NCI-H526 (cell line): ENCODE measurements at places on chromosomes 3 and 15.

DNA sequence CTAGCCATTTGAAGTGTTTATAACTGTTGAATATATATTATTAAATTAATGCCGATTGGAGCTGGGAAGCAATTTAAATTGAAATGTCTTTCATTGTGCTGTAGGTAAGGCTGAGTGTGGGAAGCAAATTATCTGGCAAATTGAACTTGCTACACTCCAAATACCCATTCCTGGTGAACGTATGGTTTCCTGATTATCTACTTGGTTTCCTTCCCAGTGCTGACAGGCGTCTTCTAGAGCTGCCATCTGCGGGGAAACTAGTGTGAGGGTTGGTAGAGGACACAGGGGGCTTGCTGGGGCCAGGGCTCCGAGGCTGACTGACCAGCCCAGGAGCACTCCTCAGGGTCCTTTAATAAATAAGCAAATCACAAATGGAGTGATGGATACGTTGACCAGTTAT is 581.4 kb upstream of the LMCD1 start:
- DNase-seq = peak; percentile 60

- peak; percentile 14 for DNase-seq
These were observed 14.5 kb downstream of the TAGLN3 start for GRCh38 chr3:112013058-112013783.

GRCh38 chr3:188352196-188352927 is 198.4 kb downstream of the LPP start:
- DNase-seq = no peak

DNA sequence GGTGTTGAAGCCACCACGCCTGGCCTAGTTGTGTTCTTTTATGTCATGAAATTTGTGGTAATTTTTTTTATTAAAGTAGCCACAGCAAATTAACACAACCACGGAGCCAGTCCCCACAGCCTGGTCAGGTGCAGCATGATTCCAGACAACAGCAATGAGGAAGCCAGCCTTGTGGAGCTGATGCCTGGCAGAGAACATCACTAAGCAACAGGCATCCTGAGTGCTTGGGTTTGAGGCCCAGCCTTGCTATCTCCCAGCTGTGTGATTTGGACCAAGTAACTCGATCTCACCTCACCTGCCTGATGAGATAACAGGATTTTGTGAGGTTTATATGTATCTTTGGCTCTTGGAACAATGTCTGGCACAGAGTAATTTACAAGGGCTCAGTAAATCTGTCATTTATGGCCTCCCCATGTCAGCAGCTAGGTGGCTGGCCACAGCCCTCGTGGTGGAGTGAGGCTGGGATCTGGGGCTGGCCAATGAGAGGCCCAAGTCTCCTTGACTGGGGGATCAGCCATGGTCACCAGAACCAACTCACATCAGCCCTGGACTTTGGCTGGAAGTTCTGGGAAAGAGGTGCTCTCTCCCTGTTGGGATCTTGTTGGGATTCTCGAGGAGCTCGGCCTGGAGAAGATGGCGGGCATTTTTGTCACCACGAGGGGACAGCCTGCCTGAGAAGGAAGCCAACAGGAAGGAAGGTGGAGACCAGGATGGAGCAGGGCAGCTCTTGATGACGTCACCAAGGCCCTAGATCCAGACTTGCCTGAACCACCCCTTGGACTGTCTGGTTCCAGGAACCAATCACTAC is 22.8 kb upstream of the FLNB start:
- no peak for DNase-seq

DNA sequence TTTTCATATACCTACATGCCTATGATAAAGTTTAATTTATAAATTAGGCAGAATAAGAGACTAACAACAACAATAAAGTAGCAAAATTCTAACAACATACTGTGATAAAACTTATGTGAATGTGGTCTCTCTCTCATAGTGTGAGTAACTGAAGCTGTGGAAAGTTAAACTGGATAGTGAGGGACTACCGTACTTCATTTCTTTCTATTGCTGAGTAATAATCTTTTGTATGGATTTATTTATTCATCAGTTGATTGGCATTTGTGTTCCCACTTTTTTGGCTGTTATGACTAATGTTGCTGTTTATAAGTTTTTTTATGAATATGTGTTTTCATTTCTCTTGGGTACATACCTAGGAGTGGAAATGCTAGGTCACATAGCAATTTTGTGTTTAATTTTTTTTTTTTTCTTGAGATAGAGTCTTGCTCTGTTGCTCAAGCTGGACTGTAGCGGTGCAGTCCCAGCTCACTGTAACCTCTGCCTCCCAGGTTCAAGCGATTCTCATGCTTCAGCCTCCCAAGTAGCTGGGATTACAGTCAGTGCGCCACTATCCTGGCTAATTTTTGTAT is 41.0 kb downstream of the RNF111 start:
- no peak for DNase-seq

- DNase-seq = peak; percentile 38
These were observed 1135.7 kb downstream of the IGSF11 start for GRCh38 chr3:117898722-117899522.

DNA sequence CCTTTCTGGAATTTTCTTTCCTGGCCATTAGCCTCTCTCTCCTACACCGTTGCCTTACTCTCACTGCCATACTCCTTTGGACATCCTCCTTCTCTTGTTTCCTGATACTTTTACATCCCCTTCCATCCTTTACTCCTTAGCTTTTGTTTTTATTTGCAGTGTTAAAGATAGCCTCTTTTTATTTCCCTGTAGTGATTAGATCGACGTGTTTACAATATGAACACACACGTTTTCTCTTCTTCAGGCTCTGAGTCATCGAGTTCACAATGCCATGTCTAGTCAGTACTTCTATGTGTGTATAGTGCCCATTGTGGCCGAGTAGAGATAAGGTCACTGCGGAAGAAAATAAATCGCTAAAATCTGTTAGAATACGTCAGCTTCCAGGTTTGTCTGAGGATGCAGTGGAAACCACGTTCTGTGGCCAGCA is 208.5 kb downstream of the LPP start:
- DNase-seq = no peak

DNA sequence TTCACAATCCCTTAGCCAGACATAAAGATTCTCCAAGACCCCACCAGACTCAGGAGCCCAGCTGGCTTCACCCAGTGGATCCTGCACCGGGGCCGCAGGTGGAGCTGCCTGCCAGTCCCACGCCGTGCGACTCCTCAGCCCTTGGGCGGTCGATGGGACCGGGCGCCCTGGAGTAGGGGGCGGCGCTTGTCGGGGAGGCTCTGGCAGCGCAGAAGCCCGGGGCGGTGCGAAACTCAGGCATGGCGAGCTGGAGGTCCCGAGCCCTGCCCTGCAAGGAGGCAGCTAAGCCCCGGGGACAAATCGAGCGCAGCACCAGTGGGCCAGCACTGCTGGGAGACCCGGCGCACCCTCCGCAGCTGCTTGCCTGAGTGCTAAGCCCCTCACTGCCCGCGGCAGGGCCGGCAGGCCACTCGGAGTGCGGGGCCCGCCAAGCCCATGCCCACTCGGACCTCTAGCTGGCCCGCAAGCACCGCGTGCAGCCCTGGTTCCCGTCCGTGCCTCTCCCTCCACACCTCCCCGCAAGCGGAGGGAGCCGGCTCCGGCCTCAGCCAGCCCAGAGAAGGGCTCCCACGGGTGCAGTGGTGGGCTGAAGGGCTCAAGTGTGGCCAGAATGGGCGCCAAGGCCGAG is 175.0 kb downstream of the FMN1 start:
- no peak for DNase-seq

DNA sequence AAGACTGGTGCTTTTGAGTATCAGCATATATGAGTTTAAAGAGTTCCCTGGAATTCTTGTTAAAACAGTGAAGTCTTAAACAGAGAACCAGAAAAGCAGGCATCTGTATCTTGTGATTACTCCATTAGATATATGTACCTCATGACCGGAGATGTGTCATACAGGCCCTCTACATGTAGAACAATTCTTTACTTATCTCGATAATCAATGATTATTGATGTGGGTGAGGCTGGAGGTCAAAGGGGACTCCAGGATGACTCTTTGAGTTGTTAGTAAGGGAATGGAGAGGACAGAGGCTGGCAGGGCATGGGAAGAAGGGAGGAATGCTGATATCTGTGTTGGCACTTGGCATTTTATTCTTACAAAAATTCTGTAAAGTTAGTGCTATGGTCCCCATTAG is 155.7 kb downstream of the GAP43 start:
- no peak for DNase-seq

DNA sequence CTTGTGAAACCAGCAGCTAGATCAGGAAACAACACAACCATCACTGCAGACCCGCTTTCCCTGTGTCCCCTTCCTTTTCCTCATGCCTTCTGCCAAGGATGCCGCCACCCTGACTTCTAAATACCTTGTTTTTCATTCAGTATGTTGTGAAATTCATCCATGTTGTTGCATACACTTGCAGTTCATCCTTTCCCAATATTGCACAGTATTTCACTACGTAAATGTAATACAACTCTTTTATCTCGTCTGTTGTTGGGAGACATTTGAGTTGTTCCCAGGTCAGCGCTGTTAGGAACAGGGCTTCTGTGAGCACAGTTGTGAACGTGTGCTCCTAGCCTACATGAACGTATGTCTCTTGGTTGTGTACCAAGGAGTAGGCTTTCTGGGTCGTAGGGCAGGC is 24.2 kb downstream of the TLNRD1 start:
- DNase-seq = no peak

- no peak for DNase-seq
These were observed 479.9 kb downstream of the GRM7 start for GRCh38 chr3:7340795-7341194.

DNA sequence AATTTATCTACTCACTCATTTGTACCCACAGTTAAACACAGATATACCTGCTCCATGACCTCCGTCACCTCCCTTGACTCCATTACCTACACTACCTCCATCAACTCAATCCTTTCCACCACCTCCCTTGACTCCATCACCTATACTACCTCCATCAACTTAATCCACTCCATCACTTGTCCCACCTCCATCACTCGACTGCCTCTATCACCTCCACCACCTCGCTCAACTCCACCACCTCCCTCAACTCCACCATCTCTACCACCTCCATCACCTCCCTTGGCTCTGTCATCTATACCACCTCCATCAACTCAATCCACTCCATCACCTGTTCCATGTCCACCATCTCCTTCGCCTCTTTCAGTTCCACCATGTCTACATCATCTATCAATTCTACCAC is 51.3 kb upstream of the WNT7A start:
- no peak for DNase-seq

DNA sequence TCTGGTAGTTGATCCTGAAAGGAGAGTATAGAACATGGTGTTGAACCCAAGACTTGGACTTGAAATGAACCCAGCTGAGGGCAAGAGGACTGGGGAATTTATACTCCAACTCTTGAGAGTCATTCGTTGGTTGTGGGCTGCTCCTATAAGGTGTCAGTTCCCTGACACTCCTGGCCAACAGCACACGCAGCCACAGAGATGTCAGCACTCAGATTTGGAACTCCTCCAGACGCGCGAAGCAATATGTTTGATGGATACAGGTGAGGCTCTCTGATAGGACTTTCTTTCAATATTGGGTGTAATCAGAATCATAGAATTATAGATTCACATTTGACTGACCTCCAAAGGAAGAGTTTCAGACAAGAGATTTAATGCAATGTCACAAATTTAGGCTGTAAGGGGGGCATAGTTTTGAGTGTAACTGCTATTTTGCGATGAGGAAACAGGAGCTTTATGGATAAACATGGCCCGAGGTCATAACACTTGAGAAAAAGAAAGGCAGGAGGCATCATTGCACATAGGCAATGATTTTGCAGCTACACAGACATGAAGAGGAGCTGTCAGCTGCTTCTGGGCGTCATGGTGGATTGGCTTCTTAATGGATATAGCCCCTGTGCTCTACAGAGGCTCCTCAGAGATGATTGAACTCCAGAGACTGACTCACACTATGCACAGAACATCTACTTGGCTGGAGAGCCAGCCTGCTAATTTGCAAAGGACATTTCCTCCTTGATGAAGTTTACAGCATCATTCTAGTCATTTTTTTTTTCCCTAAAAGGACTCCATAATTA is 569.2 kb upstream of the RGMA start:
- no peak for DNase-seq

DNA sequence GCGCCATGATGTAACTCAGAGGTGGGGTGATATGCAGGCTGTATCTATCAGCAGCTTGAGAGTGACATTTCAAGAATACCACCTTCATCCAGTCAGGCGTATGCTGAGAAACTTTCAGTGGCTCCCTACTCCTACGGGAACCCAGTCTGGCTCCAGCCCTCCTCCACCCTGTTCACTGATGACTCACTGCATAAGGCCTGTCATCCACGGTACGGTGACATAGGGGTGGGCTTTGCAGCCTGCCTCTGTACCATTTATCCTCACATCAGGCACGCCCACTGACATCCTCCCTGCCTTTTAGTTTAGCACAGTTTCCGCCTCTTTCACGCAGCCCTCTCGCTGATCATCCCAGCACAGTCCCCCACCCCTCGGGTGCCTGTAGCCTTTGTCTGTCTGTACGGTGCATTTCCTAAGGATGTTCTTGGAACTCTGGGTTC is 11.7 kb downstream of the PXYLP1 start:
- DNase-seq = no peak

GRCh38 chr15:52213206-52213605 is 22.0 kb upstream of the GNB5 start:
- no peak for DNase-seq

DNA sequence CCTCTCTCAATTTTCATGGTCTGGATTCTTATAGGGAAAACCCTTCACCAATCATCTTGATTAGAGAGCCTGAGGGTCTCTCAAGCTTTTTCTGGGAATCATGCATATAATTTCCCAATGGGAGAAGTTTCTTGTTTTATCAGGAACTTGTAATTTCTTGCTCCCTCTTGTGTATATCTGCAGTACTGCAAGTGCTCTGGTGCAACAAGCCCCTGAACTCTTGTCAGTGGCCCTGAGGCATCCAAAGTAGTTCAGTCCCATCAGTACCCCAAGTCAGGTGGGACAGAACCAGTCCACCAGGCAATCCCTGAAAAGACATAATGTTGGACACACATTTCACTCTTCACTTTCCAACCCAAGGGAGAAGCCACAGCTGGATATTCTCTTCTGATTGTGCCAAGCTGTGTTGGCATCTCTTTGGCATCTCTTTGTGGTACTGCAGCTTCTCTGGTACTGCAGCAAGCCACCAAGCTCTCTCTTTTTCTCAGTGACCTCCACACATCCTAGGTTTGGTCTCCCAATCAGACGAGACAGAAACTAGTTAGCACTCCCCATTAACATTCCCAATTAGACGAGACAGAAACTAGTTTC is 214.5 kb downstream of the ZIC4 start:
- peak; percentile 49 for DNase-seq

DNA sequence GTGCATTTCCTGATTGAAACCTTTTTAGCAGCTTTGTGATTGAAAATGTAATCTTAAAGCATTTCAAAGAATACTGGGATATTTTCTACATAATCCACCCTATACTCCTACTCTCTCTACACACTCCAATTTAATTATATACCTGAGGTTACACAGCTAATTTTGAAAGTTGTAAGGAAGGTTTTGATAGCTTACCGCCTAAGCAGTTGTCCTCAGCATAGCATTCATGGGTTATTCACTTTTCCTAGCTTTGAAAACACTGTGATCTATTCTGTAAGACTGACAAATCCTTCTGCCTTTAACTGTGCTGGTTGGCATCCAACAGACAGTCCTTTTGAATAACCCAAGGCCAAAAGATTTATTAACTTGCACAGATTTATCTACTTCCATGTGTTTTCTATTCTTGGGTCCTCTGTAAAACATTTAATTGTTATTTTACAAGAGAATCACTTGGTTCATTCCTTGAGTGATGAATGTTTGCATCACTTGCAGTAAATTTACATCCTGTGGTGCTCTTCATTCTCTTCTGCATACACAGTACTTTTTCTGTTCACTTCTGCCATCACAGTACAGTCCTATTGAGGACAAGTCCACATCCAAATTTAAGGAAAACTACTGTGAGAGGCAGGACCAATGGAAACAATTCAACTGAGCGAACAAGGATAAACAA is 44.8 kb downstream of the SERPINI1 start:
- no peak for DNase-seq

GRCh38 chr3:53160660-53161449 is at the start of gene PRKCD:
Gene PRKCD, plus strand, starts transcription at chr3:53161209. Its CDS starts 17,214 bp downstream, at chr3:53178423.
- DNase-seq = peak; percentile 87
